T-helper 1 cell (primary cell): ENCODE measurements at places on chromosomes 5 and 9.

DNA sequence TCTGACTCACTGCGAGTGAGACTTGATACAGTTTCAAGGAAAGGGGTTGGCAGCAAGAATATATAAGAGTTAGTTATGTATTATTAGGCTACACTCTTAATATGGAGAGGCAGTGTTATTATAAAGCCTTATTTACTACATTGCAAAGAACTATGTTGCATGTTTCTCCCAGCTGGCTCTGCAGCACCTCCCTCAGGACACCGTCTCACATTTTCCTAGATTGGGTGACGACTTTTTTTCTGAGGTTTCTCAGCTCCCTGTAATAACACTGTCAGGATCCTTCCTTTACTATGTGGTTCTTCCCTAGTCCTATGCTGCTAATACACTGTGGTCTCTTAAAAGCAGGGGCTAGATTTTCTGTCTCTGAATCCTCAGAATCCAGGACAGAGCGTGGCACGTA is 153.7 kb downstream of the INSYN2B start:
- DNase-seq, result no peak

GRCh38 chr5:72308853-72309191 is 11.2 kb downstream of the MRPS27 start:
- no peak for DNase-seq

DNA sequence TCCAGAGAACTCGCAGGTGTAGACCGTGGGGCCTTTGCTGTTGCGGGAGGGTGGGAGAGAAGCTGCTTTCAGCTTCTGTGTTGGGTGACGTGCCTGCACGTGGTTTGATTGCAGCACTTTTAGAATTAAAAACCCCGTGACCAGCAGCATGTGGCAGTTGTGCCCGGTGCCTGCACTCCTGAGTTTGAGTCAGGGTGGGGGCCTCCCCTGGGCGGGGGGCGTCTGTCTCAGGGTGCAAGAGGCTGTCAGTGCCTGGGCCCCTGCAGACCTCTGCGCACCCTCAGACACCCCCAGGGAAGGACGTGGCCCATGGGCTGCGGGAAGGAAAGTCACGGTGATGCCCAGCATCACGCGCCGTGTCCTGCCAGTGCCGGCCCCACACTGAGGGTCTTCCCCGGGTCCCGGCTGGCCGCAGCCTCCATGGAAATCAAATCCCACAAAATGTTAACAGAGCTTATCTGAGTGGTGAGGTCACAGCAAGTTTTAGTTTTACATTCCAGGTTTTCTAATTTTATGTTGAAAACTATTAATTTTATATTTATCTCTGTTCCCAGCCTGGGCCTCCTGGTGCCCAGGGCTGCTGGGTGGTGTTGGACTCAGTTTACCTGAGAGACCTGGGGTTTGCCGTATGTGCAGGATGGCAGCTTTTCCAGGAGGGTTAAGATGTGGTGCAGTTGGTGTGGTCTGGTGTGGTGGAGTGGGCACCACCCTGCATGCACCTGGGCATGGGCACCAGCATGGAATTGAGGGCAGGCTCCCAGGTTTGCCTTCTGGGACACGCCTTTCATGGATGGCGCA is 33.3 kb downstream of the AHRR start:
- DNase-seq, result no peak

DNA sequence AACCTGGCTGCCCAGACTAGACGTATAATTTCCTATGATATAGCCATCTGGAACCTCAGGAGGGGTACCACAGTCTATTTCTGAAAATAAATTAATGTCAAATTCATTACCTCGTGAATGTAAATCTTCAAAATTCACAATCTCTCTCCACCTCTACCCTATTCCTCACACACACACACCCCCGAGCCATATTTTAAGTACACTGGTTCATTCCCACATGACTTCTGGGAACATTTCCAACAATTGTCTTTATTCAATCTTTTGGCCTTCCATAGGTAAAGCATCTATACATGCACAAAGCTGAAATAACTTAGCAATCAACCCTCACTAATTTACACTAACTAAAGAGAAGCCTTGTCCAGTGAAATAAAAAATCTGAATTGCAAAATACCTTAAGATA is 32.7 kb downstream of the SUSD1 start:
- DNase-seq, result no peak

DNA sequence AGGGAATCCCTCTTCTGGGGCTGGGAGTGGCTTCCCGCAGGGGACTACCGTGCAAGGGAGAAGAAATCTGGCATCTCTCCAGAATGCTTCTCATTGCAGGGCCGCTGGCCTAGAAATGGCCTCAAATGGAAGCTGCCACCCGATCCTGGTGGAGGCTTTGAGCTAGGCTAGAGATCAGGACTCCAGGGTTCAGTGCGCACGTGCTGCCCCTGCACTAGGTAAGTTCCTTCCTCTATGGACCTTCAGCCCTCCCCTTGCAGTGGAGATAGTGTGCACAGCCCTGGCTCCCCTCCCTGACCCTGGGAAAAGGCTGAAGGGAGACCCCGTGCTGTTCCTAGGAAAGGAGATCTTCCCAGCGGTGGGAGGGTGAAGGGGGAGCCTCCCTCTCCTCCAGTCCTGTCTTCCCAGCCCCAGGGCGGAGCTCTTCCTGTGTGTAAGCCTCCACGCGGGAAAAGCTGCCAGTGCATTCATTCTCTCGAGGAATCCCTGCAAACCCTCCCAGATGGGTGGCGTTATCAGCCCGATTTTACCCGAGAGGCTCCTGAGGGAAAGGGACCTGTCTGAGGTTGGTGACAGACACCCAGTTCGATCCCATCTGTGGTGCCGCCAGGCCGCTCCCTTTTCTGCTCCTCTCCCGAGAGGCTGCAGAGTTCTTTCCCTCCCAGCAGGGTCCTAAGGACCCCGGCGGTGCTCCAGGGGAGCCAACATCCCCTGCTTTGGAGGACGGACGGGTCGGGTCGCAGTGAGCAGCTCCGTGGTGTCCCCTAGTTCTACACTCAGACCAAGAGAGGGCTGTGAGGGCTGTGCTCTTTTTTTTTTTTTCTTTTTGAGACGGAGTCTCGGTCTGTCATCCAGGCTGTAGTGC is 1.4 kb upstream of the CERCAM start:
- DNase-seq, result no peak

- DNase-seq, result no peak
Observed at GRCh38 chr5:53453898-53454718, 26.3 kb upstream of the FST start.

- DNase-seq, result no peak
Observed at GRCh38 chr5:74603376-74603775, 37.2 kb downstream of the ENC1 start.

DNA sequence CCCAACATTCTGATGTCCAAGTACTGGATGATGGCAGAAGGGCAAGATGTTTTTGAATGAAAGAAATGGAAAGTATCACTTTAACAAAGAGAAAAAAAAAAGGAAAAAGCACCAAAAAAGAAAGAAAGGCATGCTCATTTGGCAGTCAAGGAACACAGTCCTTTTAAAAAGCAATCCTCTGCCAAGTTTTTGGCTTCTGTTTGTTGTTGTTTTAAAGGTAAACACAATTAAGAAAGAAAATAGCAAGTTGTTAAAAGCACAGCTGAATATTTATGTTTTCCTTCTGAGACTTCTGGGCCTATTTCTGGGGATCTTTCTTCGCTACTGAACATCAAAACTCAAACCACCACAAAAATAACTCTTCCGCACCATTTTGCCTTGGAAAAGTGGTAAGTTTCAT is 162.1 kb downstream of the TRPM3 start:
- DNase-seq, result no peak

DNA sequence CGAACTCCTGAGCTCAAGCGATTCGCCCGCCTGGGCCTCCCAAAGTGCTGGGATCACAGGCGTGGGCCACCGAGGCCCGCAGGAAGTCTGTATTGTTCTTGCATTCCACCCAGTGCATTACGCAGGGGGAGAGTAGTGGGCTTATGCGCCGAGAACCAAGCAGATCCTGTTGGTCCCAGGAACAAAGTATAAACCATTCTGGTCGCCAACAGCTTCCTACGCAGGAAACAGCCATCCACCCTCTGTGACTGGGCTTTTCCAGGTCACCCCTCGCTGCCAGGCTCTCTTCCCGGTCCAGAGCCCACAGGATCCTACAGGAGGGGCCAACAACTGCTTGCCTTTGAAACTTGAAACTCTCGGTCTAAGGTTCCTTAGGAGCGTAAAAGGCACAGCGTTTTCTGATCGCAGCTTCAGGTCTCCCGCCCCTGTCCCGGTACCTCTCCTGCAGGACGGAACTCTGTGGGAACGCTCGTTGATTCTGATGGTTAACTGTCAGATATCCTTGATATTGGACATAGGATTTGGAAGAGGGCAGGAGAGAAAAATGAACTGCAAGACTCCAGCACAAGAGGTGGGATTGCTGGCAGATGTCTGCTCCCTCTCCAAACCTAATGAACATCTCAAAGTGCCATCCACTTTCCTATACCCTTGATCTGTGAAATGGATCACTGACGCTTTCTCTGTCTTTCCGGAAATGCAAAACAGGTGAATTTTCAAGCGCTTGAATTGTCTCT is 4.2 kb upstream of the ANXA2R start:
- DNase-seq, result no peak

DNA sequence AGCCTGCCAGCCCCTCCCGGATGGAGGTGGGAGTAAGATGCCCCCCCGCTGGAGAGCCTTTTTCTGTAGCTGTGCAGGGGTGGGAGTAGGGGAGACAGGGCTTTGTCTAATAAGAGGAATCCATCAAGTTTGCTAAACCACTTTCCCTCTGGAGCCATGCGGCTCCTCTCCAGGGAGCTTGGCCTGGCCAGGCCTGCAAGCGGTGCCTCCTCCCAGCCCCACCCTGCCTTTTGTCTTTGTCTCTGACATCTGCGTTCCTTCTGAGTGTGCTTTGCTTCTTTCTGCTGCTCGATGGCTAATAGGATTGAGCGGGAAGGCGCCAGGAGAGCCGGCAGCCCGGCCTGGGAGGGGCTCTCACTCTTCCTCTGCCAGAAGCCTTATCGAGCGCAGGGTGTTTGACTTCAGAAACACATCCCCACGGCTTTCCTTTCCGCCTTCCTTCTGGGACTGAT is 26.7 kb upstream of the FCN1 start:
- DNase-seq, result no peak

DNA sequence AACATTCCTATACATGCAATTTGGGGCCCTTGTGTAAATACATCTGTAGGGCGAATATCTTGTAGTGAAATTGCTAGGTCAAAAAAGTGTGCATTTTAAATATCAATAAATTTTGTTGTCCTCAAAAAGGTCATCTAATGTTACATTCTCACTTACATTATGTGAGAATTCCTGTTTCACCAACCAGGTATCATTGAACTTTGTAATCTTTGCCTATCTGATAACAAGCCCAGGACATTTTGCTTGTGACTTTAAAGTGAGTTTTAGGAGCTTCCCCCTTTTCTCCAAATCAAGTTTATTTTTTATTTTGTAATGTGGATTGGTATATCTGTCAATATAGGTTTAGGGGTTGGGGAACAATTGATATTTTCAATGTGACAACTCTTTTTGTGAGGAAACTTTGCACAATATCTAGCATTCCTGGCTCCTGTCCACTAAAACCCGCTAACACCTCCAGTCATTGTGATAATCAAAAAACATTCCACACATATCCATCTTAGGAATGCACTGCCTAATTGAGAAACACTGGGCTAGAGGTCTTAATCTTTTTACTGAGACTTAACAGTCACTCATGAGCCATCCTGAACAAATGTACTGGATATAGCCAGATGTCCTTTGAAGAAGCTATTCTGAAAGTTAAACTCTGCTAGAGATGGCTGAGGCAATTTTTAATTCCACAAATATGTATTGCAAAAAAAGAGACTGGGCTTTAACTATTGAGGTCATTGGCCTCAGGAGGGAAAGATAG is 72.5 kb upstream of the SLC1A1 start:
- no peak for DNase-seq

- DNase-seq, result no peak
Observed at GRCh38 chr5:16628376-16628775, 11.6 kb upstream of the RETREG1 start.
